GM23248 (cell line): ENCODE measurements at places on chromosomes 13 and 19.

- peak; percentile 49 for DNase-seq
These were observed at the start of gene AMER2 for GRCh38 chr13:25171517-25172302. Gene AMER2 (minus strand): TSS chr13:25172288. CDS start chr13:25171619, 669 bp downstream.

- DNase-seq: no peak
These were observed 6.1 kb upstream of the CLEC4G start for GRCh38 chr19:7738023-7738422.

DNA sequence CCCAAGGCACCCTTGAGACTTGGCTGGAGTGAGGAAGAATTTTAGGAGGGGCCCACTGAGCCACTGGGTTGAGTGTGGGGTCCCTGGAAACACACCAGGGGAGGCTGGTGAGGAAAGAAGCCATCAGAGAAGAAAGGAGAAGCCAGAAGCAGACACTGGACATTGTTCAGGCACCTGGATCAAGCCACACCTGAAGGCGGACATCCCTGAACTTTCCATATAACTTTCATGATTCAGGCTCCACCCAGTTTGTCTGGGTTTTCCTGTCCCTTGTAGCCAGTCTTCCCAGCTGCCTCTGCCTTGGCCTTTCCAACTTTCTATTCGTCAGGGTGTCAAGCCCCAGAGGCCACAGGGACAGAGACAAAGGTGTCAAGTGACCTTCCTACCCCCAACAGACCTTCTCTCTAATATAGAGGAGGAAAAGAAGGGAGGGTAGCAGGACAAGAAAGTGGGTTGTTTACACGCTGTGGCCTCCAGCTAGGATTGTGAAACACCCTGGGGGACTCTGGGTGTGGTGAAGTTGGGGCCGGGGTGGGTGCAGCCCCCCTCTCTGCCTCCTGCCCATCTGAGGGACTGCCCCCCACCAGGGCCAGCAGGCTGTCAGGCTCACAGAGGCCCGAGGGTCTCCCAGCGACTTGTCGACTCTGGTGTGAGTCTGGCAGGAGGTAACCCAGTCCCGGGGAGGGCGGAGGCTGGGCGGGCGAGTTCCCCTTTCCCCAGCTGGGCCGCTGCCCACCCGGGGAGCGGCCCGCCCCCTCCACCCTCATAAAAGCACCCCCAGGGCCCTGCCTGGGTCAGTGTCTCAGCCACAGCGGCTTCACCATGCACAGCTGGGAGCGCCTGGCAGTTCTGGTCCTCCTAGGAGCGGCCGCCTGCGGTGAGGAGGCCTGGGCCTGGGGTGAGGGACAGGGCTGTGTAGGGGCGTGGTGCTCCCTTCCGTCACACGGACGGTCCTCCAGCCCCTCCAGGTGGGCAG lies at the start of gene CFD:
Gene CFD, plus strand, starts transcription at position 797 of the 976 bp plus-strand sequence. Its CDS starts 26 bp downstream, at position 823.
- peak; percentile 36 for DNase-seq

GRCh38 chr19:46546194-46546896 lies 50.7 kb upstream of the PNMA8B start:
- DNase-seq: peak; percentile 55

GRCh38 chr19:17327068-17327653 lies 7.5 kb downstream of the ANO8 start:
- no peak for DNase-seq

DNA sequence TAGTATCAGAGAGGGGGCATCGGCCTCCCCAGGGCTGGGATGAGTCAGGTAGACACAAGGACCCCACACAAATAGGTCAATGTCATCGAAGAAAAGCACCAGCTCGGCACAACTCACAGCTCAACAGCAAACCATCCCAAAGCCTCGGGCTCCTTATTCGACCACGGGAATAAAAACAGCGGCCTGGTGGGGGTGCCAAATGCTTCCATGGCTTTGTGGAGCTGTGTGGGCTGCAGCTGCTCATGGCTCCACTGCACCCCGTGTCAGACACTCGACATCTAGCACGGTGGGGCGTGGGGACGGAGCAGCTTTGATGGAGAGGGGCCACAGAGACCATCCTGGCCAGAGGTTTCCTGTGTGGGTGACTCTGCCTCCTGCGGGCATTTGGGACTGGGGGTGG lies 212.5 kb upstream of the SOX1 start:
- DNase-seq: no peak

DNA sequence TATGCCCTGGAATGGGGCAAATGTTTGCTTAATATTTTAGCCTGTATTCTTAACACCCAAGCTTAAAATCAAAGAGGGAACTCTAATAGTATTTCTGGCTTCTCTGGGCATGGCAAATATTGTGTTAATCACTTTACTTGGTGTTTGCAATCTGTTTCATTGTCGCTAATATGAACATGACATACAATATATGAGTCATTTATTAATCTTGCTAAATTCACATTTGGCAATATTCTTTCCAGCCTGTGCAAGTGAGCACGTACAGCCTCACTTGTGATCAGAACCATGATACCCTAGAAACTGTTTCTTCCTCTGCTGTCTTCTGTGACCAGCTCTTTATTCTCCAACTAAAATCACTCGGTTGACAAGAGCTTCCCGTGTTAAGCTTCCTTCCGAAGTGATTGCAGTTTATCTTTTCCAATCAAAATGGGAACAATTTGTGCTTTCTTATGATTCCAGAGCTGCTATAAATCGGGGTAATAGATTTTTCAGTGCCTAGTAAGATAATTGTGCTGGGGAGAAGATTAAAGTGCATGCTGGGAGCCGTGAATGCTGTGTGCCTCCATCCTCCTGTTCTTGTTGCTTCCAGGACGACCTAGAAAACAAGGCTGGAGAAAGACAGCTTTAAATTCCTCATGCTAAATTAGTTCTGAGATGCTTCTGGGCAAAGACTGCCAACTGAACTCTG lies 153.0 kb upstream of the TMTC4 start:
- no peak for DNase-seq
